Vagina (tissue), 2 donors: ENCODE measurements at places on chromosomes 13 and 19.

DNA sequence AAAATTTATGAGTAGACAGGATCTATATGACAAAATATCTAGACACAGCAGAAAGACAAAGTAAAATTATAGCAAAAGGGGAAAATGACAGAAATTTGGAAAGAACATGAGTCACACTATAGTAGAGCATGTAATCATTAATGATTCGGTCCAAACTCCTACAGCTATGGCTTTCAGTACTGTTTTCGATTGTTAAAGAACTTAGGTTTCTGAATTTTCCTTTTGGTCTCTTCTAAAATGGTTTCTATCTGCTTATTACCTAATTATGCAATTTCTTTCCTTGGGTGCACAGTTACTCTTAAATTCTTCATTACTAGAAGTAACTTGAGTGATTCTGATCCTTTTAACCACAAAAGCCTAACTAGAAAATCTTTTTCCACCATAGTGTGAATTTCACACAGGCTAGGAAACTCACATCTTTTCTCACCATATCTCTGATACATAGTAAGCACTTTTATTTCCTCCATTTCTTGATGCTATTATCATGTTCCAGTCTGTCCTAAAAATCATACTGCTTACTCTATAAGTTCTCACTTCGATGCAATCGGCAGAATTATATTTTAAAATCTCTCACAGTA, 1101.4 kb downstream of the PCDH9 start:
- DNase-seq, result no peak

DNA sequence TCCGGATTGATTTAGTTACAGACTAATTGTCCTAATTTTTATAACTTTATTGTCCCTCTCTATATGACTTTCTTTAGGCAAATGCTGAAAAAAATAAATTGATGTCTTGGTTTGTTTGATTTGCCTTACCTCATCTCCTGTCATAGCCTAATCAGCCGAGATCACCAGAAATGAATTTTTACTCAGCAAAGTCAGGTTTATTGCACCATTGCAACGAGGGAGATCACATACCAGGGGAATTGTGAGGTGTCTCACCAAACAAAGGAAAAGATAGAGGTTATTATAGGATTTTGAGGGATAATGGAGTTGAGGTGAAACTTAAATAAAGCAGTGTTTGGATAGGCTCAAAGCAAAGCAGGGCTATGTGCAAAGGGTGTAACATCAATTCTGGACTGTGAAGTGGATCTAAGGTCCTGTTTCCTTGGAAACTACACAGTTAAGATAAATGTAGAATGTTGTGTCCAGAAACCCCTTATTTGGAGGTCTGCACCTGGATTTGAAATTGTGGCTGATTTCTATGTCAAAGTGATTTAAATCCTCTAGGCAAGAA, 372.6 kb downstream of the OXGR1 start:
- no peak for DNase-seq

DNA sequence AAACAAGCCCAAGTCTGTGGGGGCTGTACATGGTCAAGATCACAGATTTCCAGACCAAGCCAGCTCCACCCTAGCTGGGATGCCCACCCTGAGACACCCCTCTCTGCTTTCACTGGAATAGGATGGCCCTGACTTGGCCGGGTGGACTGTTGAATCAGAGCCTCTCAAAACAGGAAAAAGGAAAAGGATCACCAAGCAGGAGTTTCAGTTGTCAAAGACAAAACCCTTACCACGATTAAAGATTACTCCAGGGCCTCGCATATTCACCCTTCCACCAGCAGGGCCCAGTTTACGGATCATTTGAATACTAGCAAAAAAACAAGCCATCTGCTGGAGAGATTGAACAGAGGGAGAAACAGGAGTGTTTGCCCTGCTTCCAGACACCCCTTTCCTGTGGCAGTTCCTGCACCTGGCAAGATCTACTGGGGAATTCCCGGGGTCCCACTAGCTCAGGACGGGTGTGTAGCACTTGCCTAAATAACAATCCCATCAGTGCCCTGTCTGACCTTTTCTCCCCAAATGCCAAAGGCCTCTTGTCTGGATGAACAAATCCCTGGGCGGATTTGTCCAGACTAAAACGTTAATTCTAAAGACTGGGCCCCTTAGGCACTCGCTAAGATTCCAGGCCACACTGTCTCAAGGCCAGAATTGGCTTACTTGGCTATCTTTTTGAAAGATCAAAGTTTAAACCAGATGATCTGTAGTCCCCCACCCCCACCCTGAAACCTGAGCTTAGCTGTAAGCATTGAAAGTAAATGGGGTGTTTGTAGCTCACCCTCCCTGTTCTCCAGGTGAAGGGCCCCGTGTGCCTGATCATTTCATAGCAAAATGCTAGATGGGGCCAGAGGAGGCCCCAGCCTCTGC, 38.4 kb downstream of the ACTN4 start:
- no peak for DNase-seq

DNA sequence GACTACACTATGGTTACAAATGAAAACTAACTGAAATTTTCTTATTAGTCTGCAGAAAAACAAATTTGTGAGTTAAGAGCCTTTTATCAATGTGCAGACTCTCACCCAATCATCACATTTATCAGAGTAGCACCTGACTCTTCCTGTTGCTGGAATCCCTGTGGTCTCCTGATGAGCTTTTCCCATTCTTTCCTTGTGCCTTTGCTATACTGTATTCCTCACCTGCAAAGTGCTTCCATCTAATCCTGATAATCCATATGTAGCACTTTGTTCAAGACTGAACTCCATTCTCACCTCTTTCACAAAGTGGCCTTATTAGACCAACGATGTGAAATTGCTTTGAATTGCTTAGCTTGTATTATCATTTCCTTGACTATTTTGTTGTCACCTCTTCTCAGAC, 225.3 kb downstream of the LHFPL6 start:
- DNase-seq, result no peak

DNA sequence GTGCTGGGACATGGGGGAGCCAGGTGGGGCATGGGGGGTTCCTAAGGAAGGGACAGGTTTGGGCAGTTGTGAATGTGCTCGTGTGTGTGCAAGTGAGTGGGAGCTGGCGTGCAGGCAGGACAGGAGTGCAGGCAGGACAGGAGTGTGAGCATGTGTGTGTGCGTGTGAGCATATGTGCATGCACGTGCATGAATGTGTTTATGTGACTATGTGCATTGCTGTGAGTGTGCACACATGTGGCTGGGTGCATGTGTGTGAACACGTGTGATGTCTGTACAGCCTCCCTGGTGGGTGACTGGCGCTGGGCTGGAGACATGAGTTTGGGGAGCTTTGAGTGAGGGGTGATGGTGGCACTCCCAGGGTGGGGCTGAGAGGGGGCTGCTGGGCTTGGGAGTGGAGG, 33.4 kb downstream of the CRTC1 start:
- DNase-seq, result no peak
